ENCODE measurements at places on chromosomes 1 and 21.

DNA sequence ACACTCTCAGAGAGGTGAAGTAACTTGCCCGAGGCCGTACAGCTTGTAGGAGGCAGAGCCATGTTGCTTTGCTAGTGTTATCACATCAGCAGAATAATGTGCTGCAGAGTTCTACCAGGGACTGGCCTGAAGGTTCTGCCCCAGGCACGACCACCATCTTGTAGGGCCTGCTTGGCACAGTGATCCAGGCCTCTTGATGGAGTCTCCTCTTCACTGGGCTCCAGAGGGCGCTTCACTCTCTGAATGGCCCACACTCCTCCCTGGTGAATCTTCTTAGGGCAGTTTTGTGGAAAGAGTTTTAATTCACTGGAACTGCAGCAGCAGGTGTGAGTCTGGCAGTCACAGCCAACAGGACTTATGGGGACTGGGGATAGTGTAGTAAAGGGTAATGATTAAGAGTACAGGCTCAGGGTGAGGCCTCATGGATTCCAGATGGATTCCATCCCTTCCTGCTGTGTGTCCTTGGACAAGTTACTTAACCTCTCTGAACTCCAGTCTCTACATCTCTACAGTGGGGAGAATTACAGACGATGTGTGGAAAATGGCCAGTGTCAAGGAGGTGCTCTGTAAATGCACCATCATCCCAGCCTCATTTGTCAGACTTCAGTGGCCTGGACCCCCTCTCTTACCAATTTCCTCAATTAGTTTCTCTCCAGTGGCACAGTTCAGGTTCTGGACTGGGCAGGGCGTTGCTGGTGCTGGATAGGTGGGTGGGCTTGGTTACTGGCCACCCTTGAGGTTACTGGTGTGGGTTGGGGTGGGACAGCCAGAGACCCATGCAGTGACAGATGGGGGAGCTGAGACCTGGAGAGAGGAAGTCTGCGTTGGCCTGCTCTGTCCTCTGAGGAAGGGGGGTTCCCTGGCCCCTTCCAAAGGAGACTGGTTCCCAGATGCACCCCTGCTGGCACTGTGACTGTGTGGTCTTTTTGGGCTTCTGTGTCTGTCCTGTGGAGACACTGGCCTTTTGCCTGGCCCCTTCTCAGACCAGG is 45.9 kb upstream of the CSF3R start:
- no peak for DNase-seq

DNA sequence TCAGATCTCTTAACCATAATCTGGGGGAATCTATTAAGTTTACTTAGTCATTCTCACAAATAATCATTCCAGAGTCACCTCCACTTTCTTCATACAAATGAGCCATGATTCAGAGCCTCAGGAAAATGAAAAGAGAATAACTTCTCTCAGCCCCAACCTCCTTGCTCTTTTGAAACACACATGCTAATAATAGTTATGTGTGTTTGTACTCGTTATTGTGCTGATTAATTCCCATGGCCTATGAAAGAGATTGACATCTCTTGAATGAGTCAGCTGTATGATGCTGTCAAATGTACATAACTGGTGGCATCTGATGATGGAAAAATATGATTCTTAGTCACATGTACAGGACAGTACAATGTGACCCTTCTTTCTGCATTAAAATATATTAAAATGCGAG is 41.5 kb downstream of the DTL start:
- no peak for DNase-seq

GRCh38 chr1:248793592-248793991 is 32.1 kb downstream of the SH3BP5L start:
- DNase-seq: no peak

GRCh38 chr1:219385787-219386427 is 212.2 kb downstream of the LYPLAL1 start:
- no peak for DNase-seq

- DNase-seq: no peak
Measured at GRCh38 chr1:223704921-223705878, 7.1 kb upstream of the CAPN2 start.

DNA sequence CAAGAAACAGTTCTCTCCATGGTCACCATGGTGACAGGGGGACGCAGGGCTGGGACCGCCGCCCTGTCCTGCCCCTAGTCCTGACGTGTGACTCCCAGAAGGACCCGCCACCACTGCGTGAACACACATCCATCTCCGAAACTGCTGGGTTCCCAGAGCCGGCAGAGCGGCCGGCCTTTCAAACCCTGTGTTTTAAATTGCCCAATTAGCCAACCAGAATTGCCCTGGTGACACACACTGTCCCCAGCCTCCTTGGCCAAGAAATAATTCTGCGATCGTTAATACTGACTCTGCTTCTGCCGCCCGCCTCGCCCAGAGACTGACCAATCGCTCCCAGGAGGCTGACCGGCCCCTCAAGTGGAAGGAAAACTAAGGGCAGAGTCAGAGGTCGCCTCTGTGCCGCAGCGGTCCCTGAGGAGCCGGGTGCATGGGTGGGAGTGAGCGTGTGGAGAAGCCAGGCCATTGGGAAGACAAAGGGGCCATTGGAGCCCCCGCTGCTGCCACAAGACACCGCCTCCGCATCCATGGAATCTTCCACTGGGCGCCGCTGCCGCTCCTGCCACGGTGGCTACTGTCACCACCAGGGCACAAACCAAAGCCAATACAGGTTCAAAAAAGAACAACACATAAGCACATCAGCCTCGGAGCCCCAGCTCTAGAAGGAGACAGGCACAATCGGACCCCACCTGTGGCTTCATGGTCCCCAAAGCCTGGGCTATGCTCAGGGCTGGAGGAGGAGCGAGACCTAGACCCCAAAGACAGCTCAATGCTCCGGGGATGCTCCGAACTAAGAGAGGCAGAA is 273.2 kb downstream of the NPHP4 start:
- no peak for DNase-seq

- DNase-seq: peak; percentile 39
Measured at GRCh38 chr21:36134803-36135390, at the start of gene CBR3. TSS of gene CBR3 (plus strand) at chr21:36135079. CDS start at chr21:36135193, 114 bp downstream.

DNA sequence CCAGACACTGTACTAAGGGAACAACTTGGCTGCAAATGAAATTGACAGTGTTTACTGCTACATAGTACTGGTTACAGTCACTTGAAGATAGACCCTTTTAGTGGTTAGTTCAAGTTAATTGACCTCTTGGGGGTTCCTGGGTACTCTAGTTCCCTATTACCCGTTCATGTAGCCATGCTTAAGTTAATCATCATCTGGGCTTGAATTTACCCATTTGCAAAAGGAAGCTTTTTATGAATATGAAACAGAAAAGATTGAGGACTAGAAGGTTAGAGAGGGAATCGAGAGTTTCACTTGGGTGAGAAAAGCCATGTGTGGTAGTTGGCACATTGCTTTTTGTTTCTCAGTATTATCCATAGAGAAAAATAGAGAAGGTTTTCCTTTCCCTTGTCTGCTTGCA is 2.7 kb downstream of the MIA3 start:
- DNase-seq: no peak

GRCh38 chr1:53821380-53821779 is 16.7 kb downstream of the NDC1 start:
- no peak for DNase-seq

- DNase-seq: no peak
Measured at GRCh38 chr1:56297208-56297607, 282.2 kb downstream of the PLPP3 start.

- DNase-seq: no peak
Measured at GRCh38 chr1:234745844-234746797, 136.1 kb upstream of the IRF2BP2 start.

DNA sequence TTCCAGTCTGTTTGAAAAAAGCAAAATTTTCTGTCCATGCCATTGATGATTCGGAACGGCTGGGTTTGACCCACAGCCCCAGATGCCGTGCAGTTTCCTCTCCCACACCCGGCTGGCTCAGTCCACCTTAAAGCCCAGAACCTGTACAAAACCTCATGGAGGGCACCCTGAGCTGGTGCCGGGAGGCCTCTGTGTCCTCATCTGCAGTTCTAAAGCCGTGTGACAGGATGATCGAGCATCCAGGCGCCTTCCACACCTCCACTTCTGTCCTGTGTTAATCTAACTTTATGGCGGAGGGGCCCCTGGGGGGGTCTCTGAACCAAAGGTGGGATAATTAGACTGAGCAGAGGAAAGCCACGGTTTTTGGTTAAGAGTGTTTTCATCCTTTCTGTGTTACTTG is 49.6 kb downstream of the SLC37A1 start:
- DNase-seq: no peak

DNA sequence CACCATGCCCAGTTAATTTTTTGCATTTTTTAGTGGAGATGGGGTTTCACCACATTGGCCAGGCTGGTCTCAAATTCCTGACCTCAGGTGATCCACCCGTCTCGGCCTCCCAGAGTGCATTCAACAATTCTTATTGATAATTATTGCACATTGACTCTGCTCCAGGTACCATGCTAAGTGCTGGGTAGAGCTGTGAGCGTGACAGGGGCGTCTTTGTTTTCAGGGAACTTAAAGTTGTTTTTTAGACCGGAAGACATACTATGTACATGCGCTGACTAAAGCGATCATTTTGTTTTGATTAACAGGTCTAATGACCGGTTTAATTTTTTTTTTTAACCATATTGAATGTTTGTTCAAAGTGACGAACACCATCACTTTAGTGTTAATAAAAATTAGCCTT is 4.0 kb downstream of the CD247 start:
- DNase-seq: no peak

- no peak for DNase-seq
Measured at GRCh38 chr1:232329103-232329813, 300.7 kb downstream of the SIPA1L2 start.

DNA sequence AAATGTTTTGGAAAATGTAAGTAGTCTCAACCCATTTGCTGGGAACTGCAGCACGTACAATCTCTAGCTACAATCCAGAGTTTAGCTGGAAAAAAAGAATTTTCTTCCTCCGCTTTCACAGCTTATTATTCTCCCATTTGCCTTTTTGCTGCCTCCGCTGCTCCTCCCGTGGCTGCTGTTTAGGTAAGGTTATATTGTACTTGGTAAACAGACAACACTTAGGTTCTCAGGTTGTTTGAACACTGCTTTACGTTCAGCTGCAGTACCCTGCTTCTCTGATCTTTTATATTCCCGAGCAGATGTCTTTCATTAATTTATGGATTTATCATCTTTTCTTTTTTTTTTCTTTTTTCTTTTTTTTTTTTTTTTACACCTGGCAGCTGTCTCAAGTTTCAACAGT is 14.3 kb downstream of the PROX1 start:
- no peak for DNase-seq

- no peak for DNase-seq
Measured at GRCh38 chr1:11882814-11883538, 24.2 kb upstream of the NPPB start.

GRCh38 chr1:170734412-170735175 is 70.7 kb downstream of the PRRX1 start:
- no peak for DNase-seq

DNA sequence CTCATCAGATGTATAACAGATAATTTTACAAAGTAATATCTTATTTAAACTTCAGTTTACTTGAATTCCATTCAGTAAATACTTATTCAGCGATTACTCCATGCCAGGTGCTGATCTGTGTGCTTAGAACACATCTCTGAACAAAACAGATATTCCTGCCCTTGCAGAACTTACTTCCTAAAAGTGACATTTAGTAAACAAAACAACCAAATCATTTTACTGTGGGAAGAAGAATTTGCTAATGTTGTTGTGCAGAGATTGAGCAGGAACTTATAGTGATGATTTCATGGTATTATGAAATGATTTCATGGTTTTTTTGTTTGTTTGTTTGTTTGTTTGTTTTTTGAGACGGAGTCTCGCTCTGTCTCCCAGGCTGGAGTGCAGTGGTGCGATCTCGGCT is 39.3 kb upstream of the WLS start:
- DNase-seq: no peak

DNA sequence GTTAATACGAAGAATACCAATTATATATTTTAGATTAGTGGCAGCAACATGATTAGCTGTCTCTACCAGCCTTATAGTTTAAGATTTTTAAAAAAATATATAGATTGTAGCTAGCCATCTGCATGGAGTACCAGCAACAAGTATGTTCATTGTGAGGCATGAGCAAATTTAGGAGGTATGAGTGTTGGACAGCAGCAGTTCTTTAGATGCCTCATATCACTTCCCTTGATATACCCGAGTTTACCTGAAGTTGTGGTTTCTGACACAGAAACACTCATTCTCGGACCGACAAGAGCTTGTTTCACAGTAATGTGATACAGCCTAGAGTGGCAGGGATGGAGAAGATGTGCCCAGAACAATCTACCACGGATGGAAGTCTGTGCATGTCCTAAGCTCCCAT is 69.1 kb downstream of the RGS18 start:
- no peak for DNase-seq

GRCh38 chr1:31793086-31793485 is 22.7 kb downstream of the SPOCD1 start:
- DNase-seq: no peak

- no peak for DNase-seq
Measured at GRCh38 chr1:201585093-201585483, 46.2 kb downstream of the NAV1 start.

- no peak for DNase-seq
Measured at GRCh38 chr1:40760984-40761383, 22.6 kb upstream of the KCNQ4 start.

All from activated T-helper 1 cell treated with anti-CD3 and anti-CD28 coated beads, Interleukin-2, amount 50 U/mL, for 16 hours (primary cell).